Stimulated activated CD4-positive, alpha-beta T cell treated with anti-CD3 and anti-CD28 coated beads, Interleukin-1b, Interleukin-23, amount 100 ng/mL, for 24 hours (primary cell): ENCODE measurements at places on chromosomes 2 and 18.

GRCh38 chr18:58438958-58439300 is 190.0 kb downstream of the ALPK2 start:
- DNase-seq = no peak

DNA sequence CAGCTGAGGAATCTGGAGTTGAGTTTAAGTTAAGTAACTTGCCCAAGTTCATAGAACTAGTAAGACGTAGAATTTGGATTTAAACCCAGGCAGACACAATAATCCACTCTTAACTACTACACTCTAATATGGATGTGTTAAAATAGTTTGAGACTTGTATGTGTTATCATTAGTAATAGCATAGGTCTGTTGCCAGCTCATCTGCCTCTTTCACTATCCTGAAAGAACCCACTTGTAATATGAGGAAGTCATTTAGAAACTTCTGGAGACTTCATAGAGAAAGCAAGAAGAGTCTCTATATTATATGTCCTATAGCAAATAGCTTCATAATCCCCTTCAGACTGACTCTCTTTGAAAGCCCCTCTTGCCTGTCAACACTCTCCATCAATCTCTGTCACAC is 43.0 kb upstream of the ACADL start:
- DNase-seq = no peak

DNA sequence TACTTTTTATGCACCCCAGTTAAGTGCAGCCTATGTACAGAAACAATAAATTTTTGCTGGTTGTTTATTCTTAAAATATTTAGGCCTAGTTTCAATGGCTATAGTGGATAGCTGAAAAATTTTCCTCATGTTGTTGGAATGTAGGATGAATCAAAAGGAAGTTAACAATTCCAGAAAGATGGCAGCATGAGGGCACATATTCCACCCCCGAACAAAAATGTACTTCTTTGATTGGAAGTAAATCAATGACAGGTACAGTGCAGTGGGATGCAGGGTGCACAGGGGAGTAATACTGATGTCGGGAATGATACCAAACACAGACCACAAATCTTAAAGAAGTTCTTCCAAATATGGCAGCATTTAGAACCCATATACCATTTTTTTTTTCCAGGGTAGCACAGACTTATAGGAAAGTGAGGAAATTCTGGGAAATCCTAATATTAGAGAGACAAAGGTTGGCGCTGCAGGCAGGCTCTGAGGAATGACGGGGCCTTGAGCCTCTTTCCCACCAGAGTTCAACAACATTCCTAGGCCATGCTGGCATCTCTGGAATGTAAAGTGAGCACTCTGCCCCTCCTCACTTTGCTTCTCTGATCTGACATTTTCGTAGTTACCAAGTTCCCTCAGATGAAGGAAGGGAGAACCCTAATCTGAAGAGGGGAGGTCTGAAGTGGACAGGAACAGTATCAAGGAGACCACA is 36.6 kb upstream of the IKZF2 start:
- no peak for DNase-seq

DNA sequence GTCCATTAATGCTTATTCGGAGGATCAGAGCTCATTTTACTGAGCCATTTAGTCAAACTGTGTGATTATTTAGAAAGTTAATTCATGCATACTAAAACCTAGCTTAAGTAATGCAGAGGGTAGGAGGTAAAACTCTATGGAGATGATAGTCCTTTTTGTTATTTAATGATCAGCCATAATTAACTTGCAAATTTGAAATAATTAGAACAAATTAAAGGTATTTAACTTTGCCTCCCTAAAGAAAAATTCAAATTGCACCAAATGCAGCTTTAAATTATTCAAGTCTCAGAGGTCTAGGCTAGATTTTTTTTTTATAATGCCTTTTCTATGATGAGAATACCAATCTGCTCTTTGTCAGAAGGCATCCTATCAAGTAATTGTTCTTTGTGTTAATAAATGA is 310.9 kb downstream of the KIAA1328 start:
- DNase-seq = no peak

DNA sequence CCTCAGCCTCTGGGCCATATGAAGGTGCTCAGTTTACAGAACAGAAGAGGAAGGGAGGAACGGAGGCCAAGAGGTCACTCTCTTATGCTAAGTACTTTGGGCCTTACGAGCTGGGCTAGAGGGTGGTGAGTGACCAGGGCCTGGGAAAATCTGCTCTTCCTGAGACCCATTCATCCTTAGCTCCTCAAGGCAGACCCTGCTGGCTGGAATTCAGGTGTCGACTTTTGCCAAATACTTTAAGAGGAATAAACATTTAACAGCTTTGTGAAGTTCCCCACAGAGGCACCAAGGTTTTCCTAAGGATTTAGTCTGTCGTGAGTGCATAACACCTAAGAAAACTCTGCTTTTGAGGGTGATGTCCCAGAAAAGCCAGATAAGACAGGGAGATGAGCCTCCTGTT is 129.7 kb upstream of the SIX2 start:
- no peak for DNase-seq

DNA sequence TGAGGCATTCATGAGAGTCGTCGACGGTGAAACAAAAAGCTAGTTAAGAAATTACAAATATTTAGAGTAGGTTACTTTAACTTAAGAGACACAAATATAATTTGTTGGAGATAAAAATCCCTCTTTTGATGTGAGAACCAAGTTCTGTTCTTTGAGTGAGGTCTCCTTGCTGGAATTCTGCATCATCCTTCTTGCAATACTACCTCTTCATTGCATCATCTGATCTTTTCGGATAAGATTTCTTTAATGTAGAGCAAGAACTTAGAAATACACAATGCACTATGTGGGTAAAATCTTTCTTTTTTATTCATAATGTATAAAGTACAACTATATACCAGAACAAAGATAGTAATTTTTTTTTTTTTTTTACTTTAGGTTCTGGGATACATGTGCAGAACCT is 118.4 kb downstream of the ARL4C start:
- DNase-seq = no peak

DNA sequence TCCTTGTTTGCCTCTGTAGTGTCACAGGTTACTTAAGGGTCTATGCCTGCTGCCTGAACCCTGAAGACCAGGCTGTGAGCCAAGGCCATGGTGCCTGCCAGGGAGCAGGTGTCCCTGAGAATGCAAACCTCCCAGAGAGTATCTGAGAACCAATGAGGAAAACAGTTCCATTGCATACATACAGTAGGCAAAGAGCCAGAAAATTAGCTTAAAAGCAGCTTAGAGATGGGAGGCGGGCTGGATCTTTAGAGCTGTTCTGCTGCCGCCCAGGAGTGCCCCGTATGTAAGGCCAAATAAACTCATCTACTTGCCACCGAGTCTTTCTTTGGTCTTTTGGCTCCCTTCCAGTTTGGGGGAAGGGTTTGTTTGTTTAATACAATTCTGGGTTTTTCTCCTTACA is 327.9 kb downstream of the CLIP4 start:
- no peak for DNase-seq

GRCh38 chr18:46466234-46467160 is 190.5 kb downstream of the LOXHD1 start:
- no peak for DNase-seq
